Testis (tissue), 5 donors: ENCODE measurements at places on chromosomes 2 and 18. TPM values are rescaled to one million over a fixed set of nuclear protein-coding genes. Genes with fewer than 3 reads are reported as not detected.

Gene SLC9A4
- 0.31 TPM for total RNA-seq

Gene POTEI
- total RNA-seq, result 38.7 TPM

Gene PIEZO2
- 2.3 TPM for total RNA-seq

Gene DTNA
- 96.0 TPM for total RNA-seq
